HFF-Myc (cell line): ENCODE measurements at places on chromosomes 12 and 14.
A peak's percentile ranks its signal among the peaks of the same experiment; 100 is the strongest.

DNA sequence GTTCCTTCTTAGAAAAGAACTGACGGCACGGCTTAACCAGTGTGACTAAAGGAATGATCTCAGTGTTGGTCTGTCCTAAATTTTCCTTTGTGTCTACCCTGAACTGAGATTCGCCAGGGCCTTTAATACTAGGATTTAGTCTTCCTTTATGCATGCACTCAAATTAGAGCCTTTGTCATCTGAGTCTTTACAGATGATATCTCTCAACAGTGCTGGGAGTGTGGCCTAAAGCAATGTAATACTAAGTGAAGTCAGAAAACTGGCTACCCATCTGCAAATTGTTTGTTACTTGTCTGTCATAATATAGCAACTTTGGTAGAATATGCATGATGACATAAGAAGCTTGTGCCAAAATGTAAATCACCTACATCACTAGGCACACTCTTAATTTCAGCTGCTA is 95.4 kb downstream of the PTPRO start:
- no peak for DNase-seq

DNA sequence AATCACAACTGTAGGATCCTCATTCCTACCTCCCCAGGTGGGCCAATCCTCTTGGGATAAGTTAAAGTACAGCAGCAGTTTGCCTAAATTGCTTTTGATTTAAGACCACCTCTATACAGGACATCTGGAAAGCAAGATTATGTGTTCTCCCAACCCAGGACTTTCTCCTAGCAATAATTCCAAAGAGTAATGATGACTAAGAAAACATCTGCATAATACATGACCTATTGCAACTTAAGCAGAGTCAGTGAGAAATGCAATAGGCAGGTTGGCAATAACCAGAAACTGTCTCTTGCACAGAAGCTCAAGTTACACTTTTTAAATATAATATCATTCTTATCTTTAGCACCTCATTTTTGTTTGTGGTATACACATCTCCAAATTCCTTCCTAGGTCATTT is 275.4 kb downstream of the TRHDE start:
- peak; percentile 30 for DNase-seq

DNA sequence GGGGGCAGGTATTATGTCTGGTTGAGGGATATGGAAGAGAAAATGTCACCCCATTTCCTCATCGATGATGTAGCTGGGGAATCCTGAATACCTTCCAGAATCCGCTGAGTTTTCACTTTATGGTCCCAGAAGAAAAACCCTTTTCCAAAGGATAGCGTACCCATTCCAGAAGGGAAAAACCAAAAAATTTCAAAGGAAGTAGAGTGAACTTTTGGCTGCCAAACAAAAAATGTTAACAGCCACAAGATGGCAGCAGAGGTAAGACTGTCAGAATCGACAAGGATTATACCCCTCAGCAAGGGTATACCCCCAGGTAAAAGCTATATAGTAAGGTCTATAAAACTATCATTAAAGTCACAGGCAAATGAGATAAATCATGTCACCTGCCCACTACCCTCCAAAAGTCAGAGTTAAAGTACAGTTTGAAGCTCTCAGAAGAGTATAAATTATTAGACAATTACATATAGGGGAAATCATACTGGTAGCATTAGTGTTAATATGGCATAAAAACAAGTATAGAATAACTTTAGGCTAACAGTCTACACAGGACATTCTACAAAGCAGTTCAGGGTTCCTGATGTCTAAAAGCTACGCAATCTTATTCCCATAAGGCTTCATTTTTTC is 18.0 kb downstream of the ACIN1 start:
- no peak for DNase-seq

DNA sequence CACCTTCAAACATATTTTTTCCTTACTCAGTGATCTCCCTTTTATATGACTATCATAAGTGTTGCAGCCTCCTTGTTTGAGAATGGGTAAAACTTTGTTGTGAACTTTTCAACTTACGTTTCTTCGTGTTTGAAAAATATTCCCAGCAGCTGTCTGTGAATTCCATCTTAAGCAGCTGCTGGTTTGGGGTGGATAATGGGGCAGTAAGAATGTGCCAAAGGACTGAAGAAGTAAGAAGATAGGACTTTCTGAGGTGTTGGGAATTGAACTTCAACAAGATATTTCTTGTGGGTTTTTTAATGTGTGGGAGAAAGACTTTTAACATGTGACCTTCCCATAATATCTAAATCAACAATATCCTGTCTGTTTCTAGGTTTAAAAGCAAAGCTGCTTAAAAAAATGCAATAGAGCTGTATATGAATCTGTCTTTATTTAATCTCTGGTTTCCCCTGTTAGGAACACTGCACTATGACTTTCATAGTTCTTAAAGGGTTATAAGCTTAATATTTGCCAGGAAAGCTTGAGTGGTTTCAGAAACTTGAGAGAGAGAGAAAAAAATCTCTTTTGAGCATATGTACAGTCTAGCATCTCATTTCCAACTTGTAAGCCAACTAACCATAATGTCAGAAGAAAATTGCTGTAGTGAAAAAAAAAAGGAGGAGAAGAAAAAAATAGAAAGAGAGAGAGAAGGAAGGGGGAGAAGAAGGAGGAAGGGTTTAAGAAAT is 1659.2 kb upstream of the FLRT2 start:
- DNase-seq = no peak

GRCh38 chr14:49881350-49882001 is 11.4 kb upstream of the ARF6 start:
- no peak for DNase-seq

- DNase-seq = no peak
Observed at GRCh38 chr12:114696443-114697242, 12.7 kb upstream of the TBX3 start.

DNA sequence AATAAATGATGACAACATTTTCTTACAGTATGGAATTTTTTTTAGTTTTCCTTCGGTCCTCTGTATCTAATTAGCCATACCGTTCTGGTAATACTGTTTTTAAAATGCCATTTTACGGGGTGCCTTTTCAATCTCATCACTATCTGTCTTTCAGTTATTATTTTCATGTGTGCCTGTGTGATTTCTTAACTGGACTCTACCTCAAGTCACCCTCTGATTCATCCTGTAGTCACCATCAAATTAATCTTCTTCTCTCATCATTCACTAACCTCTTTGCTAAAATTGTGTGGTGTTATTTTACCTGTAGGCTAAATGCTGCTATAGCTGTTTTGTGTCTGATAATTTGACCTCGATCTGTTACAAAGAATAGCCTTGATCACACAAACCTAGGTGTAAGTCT is 16.0 kb upstream of the CCT2 start:
- DNase-seq = no peak

- DNase-seq = no peak
Observed at GRCh38 chr14:81176241-81176640, 44.5 kb downstream of the GTF2A1 start.

GRCh38 chr14:76168531-76168930 is 16.8 kb downstream of the GPATCH2L start:
- no peak for DNase-seq

- no peak for DNase-seq
Observed at GRCh38 chr12:25352083-25352918, 101.6 kb upstream of the KRAS start.

GRCh38 chr12:3320881-3321509 is 170.0 kb upstream of the PRMT8 start:
- no peak for DNase-seq

DNA sequence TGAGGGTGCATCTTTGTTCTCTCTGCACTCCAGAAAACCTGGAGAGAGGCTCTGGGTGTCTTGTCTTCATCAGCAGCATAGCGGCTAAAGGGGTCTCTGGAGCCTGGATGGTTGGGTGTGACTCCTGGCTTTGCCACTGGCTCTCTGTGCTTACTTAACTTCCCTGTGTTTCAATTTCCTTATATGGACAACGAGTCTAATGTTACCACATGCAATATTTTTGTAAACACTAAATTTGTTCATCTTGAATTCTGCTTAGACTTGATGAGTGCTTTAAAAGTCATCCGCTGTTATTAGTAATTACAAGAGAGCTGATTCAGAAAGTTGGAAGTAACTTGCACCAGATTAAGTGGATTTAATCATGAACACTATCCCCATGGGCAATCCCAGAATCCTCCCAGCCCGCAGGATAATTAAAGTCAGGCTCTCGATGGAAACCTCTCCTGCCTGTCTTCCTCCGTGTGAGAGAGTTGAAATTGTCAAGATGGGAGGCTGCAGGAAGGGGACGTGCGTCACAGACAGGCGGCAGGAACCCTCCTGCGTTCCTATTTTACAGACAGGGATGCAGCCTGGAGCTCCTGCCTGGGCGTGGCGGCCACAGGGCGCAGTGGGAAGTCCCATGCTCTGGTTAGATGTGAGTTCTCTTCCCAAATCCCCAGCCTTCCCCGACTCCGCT is 201.2 kb downstream of the TTC8 start:
- DNase-seq = peak; percentile 61

DNA sequence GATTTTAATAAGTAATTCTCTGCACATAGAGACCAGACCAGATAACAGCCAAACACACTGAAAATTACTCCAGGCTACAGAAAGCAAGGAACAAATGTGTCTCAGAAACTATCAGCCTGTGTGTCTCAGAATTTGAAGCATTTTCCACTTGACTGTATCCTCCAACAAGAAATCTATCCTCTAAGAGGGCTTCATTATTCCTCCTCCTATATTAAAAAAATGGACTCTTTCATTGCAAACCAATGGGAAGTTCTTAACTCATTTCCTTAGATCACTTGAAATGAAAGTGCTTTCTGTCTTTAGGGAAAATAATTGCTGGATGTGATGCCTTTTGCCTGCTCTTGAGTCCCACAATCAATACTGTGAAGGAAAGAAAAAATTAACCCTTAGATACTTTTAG is 2.3 kb downstream of the ST8SIA1 start:
- DNase-seq = no peak

GRCh38 chr14:92160619-92161018 is 38.9 kb downstream of the CPSF2 start:
- DNase-seq = no peak

DNA sequence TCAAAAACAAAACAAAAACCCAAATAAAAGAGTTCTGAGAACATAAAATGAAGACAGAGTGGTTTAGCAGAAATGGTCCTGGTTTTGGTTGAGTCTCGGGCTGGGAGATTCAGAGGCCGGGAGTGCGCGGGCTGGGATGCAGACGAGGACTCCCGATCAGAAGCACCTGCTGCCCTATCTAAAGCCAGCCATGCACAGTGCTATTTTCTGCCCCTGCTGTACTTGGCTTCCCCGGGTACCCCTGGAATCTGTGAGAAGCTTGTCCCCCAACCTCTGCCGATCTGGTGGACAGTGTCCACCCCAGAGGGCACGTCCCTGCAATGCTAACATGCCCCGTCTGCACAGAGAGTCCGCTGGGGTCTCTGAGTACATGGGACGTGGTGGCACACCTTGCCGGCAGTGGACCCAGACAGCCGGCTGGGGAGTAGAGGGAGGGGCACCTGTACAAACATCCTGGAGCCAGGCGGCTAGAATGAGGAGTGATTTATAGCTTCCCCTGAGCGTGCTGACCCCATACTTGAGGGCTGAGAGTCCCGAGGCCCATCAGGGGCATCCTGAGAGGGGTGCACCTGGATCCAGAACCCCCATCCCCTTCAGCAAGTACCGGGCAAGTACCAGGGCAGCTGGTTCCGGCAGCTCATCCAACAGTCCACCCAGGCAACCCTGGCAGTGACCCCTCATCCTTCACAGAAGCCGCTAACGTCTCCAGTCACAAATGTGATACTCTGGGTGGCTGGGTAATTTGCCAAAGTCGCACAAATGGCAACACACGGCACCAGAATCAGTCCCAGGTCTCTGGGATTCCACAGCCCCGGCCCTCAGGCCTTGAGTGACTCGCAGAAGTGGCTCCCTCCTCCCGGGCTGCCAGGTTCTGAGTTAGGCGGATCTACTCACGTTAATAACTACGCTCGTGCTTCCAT is 37.1 kb downstream of the CHGA start:
- DNase-seq = no peak

DNA sequence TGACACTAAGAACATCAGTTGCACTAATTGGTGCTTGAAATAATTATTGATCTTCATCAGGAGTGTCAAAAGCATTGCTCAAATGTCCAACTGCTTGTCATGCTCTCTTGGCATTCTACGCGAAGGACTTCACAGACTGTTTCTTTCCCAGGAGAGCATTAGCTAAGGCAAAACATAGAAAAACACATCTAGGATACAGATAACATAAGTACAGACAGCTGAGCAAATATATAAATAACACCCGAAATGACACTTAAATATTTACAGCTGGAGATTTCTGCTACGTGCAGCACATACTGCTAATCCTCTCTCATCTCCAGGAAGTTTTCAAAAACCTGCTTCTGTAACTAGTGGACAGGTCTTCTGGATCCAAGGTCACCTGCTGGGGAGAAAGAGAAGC is 120.0 kb upstream of the PRMT8 start:
- no peak for DNase-seq

- DNase-seq = no peak
Observed at GRCh38 chr14:72419226-72419775, 474.6 kb downstream of the DPF3 start.

GRCh38 chr14:96876747-96877146 is 79.6 kb downstream of the VRK1 start:
- no peak for DNase-seq

GRCh38 chr14:25351269-25351668 is 301.3 kb upstream of the STXBP6 start:
- no peak for DNase-seq

- no peak for DNase-seq
Observed at GRCh38 chr12:20368114-20368650, at the start of gene PDE3A. Gene PDE3A (plus strand): TSS chr12:20368537. CDS start chr12:20369285, 748 bp downstream.

DNA sequence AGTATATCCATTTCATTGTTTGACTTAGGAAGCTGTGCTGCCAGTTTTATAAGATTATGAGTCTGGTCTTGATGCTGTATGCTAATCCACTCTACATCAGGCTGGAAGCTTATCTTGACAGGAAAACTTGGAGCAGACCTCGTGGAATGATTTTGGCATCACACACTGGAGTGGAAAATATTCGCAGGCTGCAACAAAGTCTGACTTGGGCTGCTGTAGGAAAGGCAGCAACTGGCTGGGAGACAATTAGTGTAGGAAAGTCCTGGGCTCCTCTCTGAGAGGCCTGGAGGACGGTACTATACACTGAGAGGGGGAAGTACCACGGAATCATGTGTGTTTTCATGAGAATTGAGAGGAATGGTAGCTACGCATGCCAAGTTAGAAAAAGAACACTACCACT is 383.7 kb downstream of the ETNK1 start:
- no peak for DNase-seq

GRCh38 chr14:68476212-68477109 is 316.4 kb downstream of the ZFP36L1 start:
- DNase-seq = no peak

- no peak for DNase-seq
Observed at GRCh38 chr14:72563676-72564075, 330.2 kb downstream of the DPF3 start.
